Mesenchymal stem cell (in vitro differentiated cells and primary cell): ENCODE measurements at places on chromosomes 13 and 19.

GRCh38 chr13:26420282-26420960 is 137.1 kb upstream of the WASF3 start:
- no peak for DNase-seq

DNA sequence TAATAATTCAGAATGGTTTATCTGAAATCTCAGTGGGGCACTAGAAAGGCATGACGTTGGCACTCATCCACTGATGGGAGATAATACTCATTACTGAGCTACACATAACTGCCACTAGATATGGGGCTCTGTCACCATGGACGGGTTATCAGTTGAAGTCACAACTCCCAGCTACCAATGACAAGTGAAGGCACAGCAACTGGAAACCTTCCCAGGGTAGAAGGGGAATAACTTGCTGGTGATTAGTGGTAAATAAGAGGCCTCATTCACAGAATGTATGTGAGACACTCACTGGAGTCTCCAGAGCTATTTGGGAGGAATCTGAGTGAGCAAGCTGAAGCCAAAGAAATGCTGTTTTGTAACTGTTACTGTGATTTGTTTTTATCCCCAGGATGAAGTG is 249.6 kb downstream of the ENOX1 start:
- DNase-seq = peak; percentile 58

GRCh38 chr13:98201984-98202383 is 24.9 kb upstream of the RNF113B start:
- DNase-seq = no peak

DNA sequence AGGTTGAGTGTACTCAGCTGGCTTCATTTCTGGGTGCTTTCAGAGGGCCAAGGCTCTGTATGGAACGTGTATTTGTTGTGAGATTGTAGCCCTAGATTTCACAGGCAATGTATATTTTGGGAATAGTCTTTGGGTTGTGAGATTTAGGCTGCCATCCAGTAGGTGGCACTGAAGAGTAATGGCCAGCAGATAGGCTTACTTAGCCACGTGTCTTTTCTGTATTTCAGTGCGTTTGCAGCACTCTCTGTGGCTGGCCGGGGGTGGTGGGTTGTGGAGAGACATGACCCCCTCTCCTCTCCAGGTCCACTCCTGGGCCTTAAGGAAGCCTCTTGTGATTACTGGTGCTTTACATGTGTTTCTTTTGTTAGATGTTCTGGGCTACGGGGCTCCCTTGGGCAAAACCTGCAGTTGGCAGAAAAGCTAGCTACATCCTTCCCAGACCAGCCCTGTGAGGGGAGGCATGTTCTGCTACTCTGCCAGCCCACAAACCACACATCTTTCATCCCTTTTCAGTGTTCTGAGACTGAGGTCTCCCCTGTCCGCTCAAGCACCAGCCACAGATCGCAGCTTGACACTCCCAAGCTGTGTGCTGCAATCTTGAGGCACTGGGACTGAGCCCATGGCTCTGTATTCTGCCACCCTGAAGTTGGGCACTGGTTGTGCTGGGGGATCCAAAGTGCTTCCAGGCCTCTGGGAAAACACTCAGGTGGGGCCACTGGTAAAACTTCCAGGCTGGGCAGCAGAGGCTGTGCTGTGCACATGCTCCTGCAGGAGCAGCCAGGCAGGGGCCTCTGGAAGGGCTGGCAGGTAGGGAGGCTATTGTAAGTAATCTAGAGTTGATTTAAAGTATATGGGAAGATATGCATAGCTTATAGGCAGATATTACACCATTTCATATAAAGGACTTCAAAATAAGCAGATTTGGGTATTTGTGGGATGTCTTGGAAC is 1096.8 kb upstream of the PCDH20 start:
- peak; percentile 18 for DNase-seq

- DNase-seq = no peak
Observed at GRCh38 chr19:56838024-56838908, 2.3 kb downstream of the PEG3 start.

- peak; percentile 35 for DNase-seq
Observed at GRCh38 chr13:25980255-25980654, 71.6 kb downstream of the SHISA2 start.

DNA sequence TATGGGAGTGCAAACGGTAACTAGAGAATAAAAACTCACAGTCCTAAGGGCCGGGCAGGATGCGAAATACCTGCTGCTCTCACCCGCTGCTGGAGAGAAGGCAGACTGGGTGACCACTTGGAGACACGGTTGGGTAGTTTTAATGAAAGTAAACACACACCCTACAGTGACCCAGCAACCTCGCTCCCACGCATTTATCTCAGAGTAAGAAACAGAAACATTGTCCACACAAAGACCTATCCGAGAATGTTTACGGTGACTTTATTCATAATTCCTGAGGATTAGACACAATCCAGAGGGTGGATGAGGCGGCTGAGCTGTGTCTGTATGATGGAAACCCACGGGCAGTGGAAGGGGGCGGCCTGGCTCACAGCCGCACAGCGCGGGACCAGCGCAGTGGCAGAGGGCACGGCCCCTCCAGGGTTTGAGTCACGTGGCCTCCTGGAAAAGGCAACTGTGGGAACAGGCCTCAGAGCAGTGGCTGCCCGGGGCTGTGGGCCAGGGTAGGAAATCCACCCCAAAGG is 73.5 kb upstream of the C13orf46 start:
- DNase-seq = peak; percentile 63

DNA sequence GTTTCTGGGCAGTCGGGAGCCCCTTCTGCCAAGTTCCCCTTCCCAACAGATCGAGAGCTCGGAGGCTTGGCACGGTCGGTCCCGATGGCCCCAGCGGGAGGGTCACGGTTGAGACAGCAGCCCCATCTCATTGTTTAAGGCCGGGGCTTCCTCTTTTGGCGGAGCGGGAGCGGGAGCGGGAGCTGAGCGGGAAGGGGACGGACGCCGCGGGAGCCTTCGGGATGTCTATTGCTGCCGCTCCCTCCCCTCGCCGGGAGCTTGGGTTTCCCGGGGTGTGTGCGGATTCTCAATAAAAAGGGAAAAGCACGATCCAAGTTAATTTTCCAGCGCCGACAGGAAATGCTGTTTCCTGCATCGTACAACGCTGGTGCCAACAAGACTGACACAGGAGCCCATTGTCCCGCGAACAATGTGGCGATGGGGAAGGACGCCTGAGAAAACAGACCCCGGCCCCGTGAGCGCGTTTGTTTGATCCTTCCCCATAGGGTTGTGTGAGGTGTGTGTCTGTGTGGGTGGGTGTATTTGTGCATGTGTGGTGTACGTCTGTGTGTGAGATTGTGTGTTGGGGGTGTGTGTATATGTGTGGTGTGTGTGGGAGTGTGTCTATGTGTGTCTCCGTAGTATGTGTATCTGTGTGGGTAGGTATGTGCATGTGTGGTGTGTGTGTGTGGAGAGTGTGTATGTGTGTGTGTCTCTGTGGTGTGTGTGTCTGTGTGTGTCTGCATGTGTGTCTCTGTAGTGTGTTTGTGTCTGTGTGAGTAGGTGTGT is 36.3 kb upstream of the FLT1 start:
- peak; percentile 50 for DNase-seq

- DNase-seq = no peak
Observed at GRCh38 chr19:2867025-2867991, at the start of gene ZNF556. TSS of gene ZNF556 (plus strand) at chr19:2867335. CDS start at chr19:2867422, 87 bp downstream.

- no peak for DNase-seq
Observed at GRCh38 chr19:29876414-29876813, 64.6 kb downstream of the CCNE1 start.

DNA sequence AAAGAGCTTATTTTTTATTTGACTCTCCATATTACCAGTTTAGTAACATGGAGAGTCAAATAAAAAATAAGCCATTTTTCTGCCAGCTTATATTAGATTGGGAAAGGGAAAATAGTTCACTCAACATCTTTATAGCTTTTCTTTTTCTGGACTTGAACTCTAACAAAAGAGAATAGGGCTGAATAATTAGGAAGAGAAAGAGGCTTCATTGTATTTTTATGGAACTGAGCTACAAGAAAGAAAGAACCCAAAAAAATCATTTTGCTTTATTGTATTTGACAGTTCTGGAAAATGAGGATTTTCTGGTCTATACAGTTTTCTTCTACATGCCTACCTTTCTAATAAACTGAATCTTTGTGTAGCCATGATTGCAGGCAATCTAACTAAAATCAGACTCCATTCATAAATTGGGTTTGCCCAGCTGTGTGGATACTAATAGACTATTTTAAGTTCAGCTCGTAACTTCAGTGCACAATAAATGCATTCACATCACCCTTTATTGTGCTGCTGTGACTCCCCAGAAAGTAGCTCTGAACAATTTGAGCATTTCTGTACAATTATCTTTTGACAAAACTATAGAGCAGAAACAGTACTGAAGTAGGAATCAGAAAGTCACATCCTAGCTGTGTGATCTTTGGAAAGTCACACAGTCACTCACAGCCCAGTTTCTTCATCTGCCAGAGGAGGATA is 115.3 kb downstream of the STOML3 start:
- no peak for DNase-seq

GRCh38 chr19:11574689-11575088 is 2.8 kb downstream of the ACP5 start:
- DNase-seq = no peak

DNA sequence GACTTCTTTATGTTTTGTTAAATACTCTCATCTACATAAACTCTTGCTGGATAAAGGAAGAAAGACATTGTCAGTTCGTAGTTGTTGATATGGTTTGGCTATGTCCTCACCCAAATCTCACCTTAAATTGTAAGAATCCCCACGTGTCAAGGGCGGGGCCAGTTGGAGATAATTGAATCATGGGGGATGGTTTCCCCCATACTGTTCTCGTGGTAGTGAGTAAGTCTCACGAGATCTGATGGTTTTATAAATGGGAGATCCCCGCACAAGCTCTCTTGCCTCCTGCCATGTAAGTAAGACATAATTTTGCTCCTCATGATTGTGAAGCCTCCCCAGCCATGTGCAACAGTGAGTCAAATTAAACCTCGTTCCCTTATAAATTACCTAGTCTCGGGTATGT is 3.6 kb downstream of the ADGRE1 start:
- no peak for DNase-seq

DNA sequence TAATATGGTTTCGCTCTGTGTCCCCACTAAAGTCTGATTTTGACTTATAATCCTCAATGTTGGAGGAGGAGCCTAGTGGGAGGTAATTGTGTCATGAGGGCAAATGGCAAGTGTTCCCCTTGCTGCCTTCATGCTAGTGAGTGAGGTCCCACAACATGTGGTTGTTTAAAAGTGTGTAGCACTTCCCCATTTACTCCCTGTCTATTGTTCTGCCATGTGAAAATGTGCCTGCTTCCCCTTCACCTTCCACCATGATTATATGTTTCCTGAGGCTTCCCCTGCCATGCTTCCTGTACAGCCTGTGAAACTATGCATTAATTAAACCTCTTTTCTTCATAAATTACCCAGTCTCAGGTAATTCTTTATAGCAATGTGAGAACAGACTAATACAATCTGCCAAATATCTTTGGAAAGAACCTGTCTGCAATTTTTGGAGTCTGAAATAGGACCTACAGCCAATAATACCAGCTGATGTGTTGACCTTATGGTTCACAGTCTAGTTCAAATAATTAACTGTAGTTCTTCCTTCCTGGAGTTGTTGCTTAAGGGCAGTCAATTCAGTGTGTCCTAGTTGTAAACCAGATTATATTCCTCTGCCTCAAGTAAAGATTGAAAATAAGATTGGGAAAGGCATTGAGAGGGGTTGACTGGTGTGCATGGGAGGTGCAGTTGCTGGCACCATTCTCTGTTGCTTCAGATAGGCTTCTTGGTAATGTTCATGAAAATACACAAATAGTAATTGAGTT is 1442.9 kb downstream of the SLITRK1 start:
- no peak for DNase-seq
